Naive thymus-derived CD4-positive, alpha-beta T cell (primary cell): ENCODE measurements at places on chromosomes 12 and 14. TPM values are rescaled to one million over a fixed set of nuclear protein-coding genes. Genes with fewer than 3 reads are reported as not detected.

Gene GLI1
- total RNA-seq: 1.3 and 2.5 TPM in 2 replicates

Gene KIF26A
- 0.13 TPM for total RNA-seq

Gene TMTC2
- 11.1 TPM for total RNA-seq

Gene DDX24
- 333 TPM for total RNA-seq

- no peak for DNase-seq
These were observed 28.5 kb downstream of the CCDC60 start for GRCh38 chr12:119363037-119363436.

GRCh38 chr14:67411370-67411769 lies 595 bp downstream of the PLEK2 start:
- DNase-seq: no peak

GRCh38 chr14:47778631-47779030 lies 103.2 kb upstream of the MDGA2 start:
- no peak for DNase-seq

GRCh38 chr14:92952481-92953298 lies 29.7 kb downstream of the CHGA start:
- DNase-seq: no peak

- DNase-seq: no peak
These were observed 86.1 kb downstream of the BCL2L14 start for GRCh38 chr12:12156828-12157227.

- no peak for DNase-seq
These were observed 691.0 kb upstream of the SEL1L start for GRCh38 chr14:82224610-82225009.
